Ureter (tissue), 1 donor: ENCODE measurements at places on chromosomes 3 and 15. TPM values are rescaled to one million over a fixed set of nuclear protein-coding genes. Genes with fewer than 3 reads are reported as not detected.

DNA sequence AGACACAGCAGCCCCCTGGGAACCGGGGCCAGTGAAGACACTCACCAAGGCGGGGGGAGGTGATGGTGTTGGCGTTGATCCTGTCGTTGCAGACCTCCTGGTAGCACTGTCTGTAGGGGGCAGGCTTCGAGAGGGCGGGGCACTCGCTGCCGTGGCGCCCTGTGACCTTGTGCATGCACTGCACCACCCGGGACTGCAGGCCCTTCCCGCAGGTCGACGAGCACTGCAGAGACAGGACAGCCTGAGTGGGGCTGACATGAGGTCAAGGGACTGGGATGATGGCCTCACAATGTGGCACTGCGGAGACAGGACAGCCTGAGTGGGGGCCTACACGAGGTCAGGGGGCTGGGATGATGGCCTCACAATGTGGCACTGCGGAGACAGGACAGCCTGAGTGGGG lies 242.8 kb upstream of the LYSMD4 start:
- no peak for DNase-seq

Gene IL20RB
- total RNA-seq: 4.3 TPM

Gene C3orf20
- total RNA-seq: 0.31 TPM

GRCh38 chr3:190854062-190854461 lies 8.4 kb downstream of the GMNC start:
- no peak for DNase-seq

Gene LRRC34
- 4.5 TPM for total RNA-seq
